ENCODE measurements at places on chromosomes 4 and X.

GRCh38 chrX:136662976-136663375 lies 15.0 kb downstream of the CD40LG start:
- no peak for DNase-seq

DNA sequence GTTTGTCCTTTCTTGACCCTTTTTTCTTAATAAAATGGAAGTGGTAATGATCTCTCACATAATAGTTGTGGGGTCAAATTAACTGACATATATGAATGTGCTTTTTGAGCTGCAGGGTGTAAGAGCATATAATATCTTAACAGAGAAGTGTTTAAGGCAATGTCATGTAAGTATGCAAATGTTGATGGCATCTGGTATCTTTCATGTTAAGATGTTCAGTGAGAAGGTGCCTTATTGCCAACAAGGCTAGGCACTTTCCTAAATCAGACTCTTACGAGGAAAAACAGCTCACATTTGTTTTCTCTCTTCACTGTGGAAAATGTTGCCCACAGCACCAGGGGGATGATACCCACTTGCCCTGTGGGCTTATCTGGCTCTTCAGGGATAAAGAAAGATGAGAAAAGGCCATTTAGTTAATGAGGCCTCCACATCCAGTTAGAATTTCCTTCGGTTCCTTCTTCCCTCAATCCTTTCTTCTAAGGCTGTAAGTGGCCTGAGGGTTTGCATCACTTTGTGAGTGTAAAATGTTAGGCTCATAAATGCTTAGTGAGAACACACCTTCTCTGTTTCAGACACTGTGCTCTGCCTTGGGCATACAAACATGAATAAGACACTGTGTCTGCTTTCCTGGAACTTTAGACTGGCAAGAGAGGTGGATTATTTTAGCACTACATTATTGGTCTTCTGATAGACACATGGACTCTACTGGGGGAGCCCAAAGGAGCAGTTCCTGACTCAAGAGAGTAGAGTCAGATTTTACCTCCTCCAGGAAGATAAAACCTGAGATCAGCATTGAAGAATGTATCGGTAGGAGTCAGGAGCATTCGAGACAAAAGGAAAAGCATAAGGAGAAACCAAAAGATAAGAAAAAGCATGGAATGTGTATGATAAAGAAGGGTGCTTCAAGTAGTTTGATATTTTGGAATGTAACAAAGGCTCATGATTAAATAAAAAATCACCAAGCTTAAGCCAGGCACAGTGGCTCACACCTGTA lies 135.5 kb downstream of the SOWAHB start:
- no peak for DNase-seq

GRCh38 chrX:40171513-40172400 lies 74.0 kb upstream of the BCOR start:
- peak; percentile 66 for DNase-seq

DNA sequence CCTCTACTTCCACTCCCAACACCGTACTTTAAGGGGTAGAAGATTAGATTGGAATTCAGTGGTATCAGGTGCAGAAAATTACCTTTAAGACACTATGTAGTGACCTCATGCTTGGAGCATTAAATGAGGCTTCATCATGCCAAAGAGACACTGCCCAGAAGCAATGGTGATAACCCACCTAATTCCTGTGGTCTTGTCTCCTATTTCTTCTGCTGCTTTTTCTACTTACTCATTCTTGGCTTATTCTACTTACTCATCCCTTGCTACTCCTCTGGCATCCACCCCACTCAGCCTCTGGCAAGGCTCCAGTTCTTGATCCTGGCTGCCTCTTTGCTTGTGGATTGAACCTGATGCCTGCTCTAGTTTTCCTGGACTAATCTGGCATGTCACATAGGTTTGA lies 62.3 kb upstream of the ADAMTS3 start:
- peak; percentile 88 for DNase-seq

GRCh38 chrX:17242470-17242869 lies 132.5 kb upstream of the NHS start:
- DNase-seq, result peak; percentile 56

DNA sequence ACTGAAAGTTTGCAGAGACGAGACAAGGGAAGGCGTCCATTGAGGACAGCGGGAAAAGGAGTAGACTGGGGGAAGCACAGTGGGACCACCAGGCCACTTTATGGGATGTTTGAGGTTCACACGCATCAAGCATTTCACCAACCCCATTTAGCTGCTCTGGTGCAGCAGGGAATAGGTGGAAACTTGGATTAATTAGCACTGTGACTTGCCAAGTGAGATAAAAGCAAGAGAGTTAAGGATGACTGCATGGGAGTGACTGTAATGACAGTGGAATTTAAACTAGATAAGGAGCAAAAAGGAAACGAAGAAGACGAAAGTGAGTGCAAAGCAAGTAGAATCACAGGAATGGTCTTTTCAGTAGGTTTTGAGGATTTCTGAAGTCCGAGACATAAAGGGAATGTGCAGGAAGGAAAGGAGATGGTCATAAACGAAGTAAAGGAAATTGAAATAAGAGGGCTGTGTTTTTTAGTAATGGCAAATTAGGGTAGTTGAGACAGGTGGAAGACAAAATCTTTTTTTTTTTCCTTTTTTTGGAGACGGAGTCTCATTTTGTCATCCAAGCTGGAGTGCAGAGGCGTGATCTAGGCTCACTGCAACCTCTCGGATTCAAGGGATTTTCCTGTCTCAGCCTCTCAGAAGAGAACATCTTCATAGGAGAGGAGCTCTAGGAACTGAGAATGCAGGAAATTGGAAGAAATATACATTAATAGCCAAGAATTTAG lies 119.0 kb upstream of the MAP9 start:
- DNase-seq, result no peak

GRCh38 chr4:81512001-81512756 lies 40.5 kb upstream of the RASGEF1B start:
- no peak for DNase-seq

GRCh38 chrX:153560000-153560399 lies 38.9 kb downstream of the CCNQ start:
- DNase-seq, result no peak

DNA sequence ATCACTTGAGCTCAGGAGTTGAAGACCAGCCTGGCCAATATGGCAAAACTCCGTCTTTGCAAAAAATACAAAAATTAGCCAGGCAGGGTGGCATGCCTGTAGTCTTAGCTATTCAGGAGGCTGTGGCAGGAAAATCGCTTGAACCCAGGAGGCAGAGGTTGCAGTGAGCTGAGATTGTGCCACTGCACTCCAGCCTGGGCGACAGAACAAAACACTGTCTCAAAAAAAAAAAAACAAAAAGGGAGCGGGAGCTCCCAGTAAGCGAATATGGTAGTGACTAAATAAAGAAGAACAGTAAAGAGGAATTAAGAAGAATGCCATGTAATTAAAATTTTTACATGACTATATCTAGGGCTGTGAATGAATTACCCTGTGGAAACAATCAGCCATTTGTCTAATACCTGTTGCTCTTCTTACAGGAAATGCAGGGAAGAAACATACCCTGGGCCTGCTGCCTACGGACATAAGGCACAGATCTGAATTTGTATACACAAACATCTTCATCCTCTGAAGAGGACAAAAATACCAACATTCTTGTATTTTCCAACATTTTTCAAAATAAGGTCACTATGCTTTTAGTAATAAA lies 11.4 kb downstream of the WDFY3 start:
- no peak for DNase-seq

DNA sequence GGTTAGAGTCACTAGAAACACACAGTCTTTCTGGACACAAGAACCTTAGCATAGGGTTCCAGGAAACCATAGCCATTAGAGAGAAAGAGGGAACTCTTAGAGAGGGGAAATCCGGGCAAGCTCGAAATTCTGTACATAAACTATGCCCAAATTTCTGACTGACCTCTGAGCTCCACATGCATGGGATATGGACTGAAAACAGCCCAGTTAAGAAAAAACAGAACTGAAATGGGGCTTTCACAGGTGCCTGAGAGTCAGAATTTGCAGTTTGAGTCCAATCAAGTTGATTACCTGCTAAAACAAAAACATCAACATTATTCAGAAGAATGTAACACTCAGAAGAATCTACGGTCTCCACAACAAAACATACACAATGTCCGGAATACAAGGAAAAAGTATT lies 13.1 kb downstream of the DCHS2 start:
- DNase-seq, result no peak

DNA sequence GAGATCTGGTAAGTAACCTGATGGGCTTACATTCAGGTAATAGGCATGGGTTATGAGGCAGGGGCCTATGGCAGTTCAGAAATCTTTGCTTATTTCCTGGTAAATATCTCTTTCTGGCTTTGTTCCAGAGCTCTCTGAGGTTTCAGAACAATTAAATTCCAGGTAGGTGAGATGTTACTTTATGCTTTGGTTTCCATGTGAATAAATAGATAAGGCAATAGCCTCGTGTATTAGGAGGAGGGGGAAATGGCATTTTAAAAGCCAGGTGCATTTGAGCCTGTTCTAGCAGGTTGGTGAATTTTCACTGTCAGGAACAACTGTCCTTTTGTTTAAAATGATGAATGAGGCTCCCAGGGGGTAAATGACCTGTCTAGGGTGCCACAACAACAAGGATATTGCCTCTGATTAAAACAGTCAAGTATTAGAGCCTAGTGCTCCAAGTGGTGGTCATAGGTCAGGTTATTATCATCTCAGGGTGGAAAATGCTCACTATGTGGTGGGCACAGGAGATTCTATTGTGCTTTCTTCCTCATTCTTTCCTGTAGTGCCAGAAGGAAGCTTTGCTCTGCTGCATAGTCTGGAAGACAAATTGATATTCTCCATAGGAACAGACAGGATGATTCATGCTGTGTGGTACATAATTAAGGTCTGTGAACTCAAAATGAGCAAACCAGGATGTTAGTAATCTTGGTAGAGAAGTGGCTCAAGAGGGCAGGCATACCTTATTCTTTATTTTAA lies 296.2 kb downstream of the INPP4B start:
- peak; percentile 91 for DNase-seq

GRCh38 chr4:153257151-153257620 lies 52.9 kb downstream of the TRIM2 start:
- peak; percentile 34 for DNase-seq

DNA sequence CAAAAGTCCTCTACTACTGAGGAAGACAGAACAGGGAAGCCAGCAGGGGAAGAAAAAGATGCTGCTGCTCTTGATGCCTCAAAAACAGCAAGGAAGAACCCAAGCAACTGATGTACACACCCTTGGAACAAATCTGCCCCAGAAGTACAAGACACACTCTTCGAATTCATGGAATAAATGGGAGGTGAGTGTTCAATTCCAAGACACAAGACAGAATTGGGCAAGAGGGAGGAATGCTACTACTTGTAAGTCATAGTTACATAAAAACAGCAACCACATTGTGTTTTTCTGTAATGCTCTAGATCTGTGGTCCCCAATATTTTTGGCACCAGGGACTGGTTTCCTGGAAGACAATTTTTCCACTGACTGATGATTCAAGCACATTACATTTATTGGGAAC lies 58.0 kb upstream of the H2AZ1 start:
- DNase-seq, result peak; percentile 63

DNA sequence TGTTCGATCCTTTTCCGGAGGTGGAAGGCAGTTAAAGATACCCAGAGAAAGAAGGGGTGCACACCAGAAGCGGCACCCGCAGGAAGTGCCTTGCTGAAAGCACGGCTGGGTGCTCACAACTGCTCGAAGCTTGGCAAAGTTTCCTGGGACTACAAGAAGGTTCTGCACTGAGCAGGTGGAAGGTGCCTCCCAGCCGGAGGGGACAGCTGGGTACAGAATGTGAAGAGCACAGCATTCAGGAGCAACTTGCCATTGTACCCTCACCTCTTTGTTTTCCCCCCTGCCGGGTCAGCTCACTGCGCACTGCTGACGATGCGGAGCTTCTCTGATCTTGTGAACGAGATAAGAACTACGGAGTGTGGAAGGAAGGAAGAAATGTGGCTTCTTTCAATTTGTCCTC lies 289.2 kb downstream of the FBXW7 start:
- no peak for DNase-seq

- DNase-seq, result peak; percentile 43
Observed at GRCh38 chrX:110403441-110404238, 45.0 kb downstream of the RTL9 start.

- DNase-seq, result peak; percentile 81
Observed at GRCh38 chr4:186839122-186840037, 115.7 kb upstream of the FAT1 start.

GRCh38 chr4:65825116-65825753 lies 154.9 kb upstream of the EPHA5 start:
- peak; percentile 74 for DNase-seq

DNA sequence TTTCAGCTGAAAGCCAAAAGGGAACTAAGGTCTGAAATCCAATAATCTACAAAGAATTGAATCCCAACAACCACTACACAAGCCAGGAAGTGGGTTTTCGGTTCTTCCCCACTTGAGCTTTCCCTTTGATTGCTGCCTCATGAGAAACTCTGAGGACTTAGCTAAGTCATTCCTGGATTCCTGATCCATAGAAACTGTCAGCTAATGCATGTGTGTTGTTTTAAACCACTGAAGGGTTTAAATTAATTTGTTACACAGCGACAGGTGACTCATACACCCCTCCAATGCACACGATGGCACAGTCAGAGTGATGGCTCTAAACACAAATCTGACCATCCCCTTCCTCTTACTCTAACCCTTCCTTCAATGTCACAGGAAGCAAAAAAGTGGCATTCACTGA lies 282.9 kb downstream of the RAB28 start:
- DNase-seq, result no peak

DNA sequence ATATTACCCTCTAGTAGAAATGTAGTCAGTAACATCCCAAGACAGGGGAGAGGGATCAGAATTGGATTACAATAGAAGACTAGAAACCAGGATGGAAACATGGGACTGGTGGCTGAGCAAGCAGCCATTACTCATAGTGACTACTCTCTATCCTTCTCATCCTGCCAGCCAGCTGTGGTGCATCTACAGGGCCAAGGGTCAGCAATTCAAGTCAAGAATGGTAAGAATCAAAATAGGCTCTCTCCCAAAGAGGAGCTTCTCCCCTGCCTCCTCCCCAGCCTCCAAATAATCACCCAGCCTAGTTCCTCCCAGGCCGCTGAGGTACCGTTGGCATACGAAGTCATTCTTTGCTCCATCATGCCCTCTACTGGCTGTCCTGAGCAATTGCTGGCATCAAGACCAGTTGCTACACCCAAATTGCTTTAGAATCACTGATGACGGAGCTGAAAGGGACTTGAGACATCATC lies 19.4 kb downstream of the AWAT2 start:
- DNase-seq, result peak; percentile 59

- DNase-seq, result no peak
Observed at GRCh38 chrX:69565247-69565815, 50.6 kb upstream of the EDA start.

DNA sequence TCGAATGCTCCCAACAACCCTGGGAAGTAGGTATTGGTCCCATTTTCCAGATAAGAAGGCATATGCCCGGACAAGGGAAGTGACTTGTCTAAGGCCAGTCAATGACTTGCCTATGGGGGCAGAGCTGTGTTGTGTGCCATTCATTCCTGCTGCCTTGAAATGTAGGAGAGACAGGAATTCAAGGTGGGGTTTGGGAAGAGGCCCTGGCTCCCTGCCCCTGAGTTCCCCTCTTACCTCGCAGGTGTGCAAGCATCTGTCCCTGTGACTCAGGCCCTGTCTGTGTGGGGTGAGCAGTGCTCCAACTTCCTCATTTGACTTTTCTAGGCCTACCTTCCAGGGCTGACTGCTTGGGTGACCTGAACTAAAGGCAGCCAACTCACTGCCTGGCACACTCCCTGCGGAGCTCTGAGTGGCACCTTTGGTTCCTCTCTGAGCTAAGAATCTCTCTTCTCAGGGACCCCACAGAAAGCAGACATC lies 5.1 kb downstream of the EFNB1 start:
- no peak for DNase-seq

- DNase-seq, result no peak
Observed at GRCh38 chr4:121551881-121552280, 144.9 kb downstream of the ANXA5 start.

- no peak for DNase-seq
Observed at GRCh38 chrX:2650865-2651264, 40.2 kb upstream of the CD99 start.

GRCh38 chrX:129566073-129566472 lies 26.0 kb downstream of the OCRL start:
- DNase-seq, result no peak

All from ELR (cell line).